ENCODE measurements at places on chromosomes 5 and 9.

GRCh38 chr9:93902051-93902779 lies 52.9 kb downstream of the BARX1 start:
- DNase-seq = no peak

DNA sequence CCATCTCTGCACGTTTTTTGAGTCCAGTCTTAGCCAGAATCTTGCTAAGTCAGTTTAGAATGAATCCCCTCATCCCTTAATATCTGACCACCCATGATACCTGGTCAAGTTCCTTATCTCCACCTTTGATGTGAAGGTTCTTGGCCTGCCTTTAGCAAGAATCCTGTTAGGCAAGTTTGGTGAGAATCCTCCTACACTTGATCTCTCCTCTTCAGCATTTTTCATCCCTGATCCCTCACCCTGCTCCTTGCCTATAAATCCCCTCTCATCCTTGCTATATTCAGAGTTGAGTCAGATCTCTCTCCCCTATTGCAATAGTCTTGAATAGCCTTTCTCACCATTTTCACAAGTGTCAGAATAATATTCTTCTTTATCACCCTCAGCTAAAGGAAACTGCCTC lies 31.0 kb downstream of the SMIM23 start:
- no peak for DNase-seq

DNA sequence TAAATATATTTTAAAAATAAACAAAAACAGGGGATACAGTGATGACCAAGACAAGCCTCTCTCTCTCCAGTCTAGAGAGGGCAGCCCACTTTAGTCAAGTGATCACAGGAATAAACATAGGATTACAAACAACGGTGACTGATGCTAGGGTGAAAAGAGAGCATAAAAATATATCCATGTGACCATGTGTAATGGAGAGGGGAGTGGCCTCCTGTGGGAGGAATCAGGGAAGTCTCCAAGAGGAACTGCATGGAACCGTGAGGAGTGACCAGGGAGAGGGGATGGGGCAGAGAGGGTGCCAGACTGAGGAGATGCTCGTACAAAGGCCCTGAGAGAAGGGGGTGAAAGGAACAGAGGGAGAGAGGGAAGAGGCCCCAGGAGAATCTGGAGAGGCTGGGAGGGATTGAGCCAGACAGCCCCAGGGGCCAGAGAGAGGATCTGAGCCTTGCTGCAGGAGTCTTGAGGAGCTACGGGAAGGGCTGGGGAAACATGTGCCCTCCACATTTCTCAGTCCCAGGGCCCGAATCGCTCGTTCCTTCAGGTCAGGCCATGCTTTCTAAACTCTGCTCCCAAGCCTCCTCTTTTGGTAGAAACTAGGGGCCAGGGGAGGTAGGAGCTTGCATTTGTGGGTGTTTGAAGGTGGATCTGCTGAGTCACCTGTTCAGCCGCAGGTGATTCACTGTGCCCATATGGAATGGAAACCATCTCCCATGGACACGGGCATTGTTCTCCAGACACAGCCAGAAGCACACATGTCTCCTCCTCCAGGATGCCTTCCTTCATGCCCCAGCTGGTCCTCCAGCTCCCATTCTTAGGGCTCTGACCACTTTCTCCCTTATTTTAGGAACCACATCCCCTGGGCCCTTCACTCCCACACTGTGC lies 63.8 kb downstream of the PAX5 start:
- no peak for DNase-seq

- DNase-seq = no peak
These were observed 762.1 kb upstream of the TYRP1 start for GRCh38 chr9:11931109-11931508.

DNA sequence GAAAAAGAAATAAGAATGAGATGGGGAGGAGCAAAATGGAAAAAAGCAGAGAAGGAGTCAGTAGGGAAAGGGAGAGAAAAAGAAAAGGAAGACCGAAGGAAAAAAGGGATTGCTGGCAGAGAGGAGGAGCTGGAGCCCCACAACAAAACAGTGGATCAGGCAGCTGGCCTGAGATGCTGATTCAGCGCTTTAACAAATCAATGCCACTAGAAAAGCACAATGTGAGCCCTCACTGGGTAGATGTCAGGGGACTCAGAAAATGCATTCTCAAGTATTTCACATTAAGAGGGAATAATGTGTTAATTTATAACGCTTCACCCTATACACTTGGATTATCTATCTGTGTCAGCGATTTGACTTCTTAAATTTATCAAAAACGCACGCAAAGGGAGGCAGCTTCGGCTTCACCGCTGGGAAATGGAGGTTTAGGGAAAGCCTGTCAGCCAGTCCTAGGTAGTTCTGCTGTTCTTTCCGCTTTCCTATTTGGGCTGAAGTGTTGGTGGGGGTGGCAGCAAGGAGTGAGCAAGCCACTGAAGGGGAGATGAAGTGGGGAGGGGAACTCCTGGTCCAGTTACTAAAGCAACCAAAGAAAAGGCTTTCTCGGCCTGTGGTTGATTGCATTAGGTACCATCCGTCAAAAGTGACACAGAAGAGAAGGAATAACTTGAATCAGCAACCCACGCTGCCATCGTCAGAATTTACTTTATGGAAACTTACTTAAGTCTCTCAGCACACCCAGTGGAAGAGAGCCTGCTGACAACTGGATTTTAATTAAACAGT lies 161.6 kb downstream of the BNC2 start:
- DNase-seq = no peak

GRCh38 chr5:39657943-39658342 lies 233.2 kb upstream of the DAB2 start:
- no peak for DNase-seq

GRCh38 chr9:97860451-97861147 lies 7.6 kb downstream of the FOXE1 start:
- DNase-seq = no peak

- no peak for DNase-seq
These were observed 687 bp upstream of the RPS23 start for GRCh38 chr5:82278711-82279370.

- DNase-seq = no peak
These were observed 49.2 kb upstream of the RPL26L1 start for GRCh38 chr5:172909931-172910502.
